ENCODE measurements at places on chromosomes 7 and 10. TPM values are rescaled to one million over a fixed set of nuclear protein-coding genes. Genes with fewer than 3 reads are reported as not detected.

GRCh38 chr7:39622609-39623008 lies 763 bp upstream of the RALA start:
- DNase-seq: no peak

- DNase-seq: no peak
Observed at GRCh38 chr10:5897504-5897903, 7.5 kb downstream of the FBH1 start.

- no peak for DNase-seq
Observed at GRCh38 chr10:48932831-48933664, 6.6 kb downstream of the LRRC18 start.

DNA sequence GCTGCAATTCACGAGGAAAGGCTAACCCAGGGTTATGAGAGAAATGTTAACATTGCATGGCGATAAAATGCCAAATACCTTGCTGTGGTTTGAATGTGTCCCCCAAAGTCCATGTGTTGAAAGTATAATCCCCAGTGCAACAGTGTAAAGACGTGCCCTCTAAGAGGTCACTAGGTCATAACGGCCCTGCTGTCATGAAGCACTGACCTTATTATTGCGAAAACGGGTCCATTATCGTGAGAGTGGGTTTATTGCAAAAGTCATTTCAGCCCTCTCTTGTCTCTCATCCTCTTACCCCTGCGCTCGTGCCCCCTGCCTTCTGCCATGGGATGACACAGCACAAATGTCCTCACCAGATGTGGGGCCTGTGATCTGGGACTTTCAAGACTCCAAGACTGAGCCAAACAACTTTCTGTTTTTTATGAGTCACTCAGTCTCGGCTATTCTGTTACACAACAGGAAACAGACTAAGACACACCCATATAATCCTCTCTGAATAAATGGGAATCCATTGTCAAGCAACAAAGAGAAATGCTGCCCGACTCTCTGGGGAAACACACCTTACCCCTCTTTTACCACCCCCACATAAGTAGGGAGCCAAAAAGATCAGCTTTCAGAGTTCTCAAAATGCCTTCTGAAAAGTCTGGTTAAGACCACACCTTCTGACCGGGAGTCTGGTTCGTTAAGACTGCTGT lies 73.1 kb upstream of the UCN3 start:
- DNase-seq: no peak

DNA sequence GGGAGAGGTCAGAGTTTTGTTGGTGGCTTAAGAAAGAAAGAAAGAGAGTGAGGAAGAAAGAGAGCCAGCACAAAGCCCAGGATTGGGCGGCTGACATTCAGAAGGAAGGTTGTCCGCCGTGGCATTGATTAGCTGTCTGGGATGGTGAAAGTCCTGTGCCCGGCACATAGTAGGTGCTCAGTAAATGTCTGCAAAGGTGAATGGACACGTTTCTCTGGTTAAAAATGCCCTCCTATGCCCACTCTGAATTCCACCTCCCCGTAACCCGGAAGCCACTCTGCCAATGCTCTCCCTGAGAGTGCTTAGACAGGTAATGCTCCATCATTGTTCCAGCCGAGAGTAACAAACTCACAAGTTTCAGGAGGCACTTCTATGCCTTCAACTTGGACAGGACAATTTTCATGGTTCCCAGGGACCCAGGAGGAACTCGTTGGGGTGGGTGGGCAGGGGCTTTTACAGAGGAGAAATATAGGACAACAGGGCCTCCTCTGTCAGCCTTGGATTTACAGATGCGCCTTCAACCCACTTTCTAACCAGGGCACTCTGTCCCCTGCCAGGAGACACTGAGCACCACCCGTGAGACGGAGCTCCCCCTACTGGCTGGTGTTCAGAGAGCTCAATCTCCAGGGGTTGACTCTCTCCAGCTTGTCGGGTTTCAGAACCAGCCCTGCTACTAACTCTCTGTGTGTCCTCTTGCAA lies 411.5 kb upstream of the ZMIZ1 start:
- peak; percentile 69 for DNase-seq

DNA sequence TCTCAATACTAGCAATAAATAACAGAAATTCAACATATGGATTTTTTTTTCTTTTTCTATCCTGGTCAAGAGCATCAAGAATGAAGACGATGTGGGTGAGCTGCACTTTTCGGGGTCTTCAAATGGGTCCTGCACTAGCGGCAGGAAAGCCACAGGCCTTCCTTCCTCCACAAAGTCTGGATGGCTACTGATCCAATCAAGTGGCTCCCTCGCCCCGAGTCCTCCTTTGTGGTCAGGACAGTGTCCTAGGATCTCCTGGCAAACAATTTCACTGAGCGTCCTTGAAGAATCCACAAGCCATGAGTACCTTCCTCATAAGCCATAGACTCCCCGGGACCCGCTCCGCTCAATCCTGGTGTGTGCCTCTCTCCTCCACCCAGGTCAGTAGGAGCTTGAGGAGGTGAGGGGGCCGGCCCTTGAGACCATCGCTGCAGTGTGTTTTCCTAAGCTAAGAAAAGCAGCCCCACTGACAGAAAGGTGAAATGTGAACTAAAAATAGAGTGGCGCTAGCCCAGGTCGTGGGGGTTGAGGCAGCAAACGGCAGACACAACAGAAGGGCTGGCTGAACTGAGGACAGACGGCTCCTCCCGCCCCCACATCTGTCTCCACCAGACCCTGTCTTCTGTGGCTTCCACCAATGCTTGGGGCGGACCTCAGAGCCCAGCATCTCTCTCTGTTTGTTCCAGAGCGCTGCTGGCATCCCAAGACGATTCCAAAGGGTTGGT lies 202.3 kb downstream of the HERPUD2 start:
- no peak for DNase-seq

Gene KCND2
- total RNA-seq: 0.15 TPM

Gene IFIT1
- 11.1 TPM for total RNA-seq
